ENCODE measurements at places on chromosomes 6 and 20. TPM values are rescaled to one million over a fixed set of nuclear protein-coding genes. Genes with fewer than 3 reads are reported as not detected.
A peak's percentile ranks its signal among the peaks of the same experiment; 100 is the strongest.

TRAPPC3L gene
- not detected for total RNA-seq

FBXL4 gene
- total RNA-seq, result 27.0 TPM

DNA sequence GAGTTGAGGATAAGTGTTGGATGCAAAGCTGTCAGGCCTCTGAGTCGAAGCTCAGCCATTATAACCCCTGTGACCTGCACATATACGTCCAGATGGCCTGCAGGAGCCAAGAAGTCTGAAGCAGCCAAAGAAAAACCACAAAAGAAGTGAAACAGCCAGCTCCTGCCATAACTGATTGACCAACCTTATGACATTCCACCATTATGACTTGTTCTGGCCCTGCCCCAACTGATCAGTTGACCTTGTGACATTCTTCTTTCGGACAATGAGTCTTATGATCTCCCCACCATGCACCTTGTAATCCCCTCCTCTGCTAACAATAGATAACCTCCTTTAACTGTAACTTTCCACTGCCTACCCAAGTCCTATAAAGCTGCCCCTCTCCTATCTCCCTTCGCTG is 133.7 kb upstream of the AGPAT4 start:
- no peaks in the 10 kb centered on the region for H3K27me3 ChIP-seq
- H3K4me1 ChIP-seq, result peaks cover 23% of the 10 kb centered on the region
- H3K36me3 ChIP-seq, result no peaks in the 10 kb centered on the region
- no peak for DNase-seq
- peak overlapping the region; percentile 24 for H3K27ac ChIP-seq
- no peak overlapping the region for H3K4me3 ChIP-seq

- H3K4me3 ChIP-seq, result no peak overlapping the region
- peaks cover 4% of the 10 kb centered on the region for H3K36me3 ChIP-seq
- DNase-seq, result no peak
- H3K27ac ChIP-seq, result no peak overlapping the region
Observed at GRCh38 chr20:35731862-35732643, 10.0 kb downstream of the RBM39 start.

- no peaks in the 10 kb centered on the region for H3K4me1 ChIP-seq
- H3K4me3 ChIP-seq, result no peak overlapping the region
- DNase-seq, result no peak
Observed at GRCh38 chr6:32936239-32937152, 4.3 kb downstream of the HLA-DMB start.

NKX2-4 gene
- not detected for total RNA-seq

DNA sequence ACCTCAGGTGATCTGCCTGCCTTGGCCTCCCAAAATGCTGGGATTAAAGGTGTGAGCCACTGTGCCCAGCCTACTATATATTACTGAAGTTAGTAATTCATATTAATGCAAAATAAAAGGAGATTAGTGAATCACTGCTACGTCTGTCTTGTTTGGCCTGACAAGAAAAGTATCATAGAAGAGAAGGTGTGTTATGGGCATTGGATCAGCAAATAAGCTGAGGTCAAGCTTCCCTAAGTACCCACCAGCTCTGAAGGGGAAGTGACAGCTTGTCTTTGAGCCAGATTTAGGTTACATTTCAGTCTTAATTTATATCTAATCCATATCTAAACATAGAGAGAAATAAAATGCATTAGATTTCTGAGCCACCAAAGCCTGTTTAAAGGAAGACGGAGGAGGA is 7.1 kb downstream of the SGK1 start:
- H3K36me3 ChIP-seq, result no peaks in the 10 kb centered on the region
- no peaks in the 10 kb centered on the region for H3K4me1 ChIP-seq
- H3K27me3 ChIP-seq, result no peaks in the 10 kb centered on the region
- H3K27ac ChIP-seq, result no peak overlapping the region
- no peak for DNase-seq
- H3K4me3 ChIP-seq, result no peak overlapping the region

GNAS-AS1 gene
- total RNA-seq, result not detected

DNA sequence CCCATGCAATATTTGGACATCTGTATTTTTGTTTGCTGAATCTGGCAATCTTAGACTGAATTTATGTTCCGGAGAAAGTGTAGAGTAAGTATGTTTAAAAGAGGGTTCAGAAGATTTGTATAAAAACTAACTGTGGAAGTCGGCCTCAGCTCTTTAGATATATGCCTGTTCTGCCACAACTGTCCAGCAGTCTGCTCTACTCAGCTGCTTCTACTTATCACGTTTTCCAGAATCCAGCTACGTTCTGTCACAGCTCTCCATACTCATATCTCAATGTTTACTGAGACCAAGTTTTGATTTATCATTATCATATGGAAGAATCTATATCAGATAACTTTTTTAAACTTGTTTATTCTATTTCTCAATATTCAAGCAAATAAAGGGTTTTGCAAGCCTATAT is 721.3 kb downstream of the EYS start:
- no peaks in the 10 kb centered on the region for H3K4me1 ChIP-seq
- no peak overlapping the region for H3K27ac ChIP-seq
- no peaks in the 10 kb centered on the region for H3K27me3 ChIP-seq
- no peak for DNase-seq
- H3K4me3 ChIP-seq, result no peak overlapping the region

MEP1A gene
- not detected for total RNA-seq

- no peaks in the 10 kb centered on the region for H3K27me3 ChIP-seq
- H3K4me1 ChIP-seq, result no peaks in the 10 kb centered on the region
- no peak overlapping the region for H3K27ac ChIP-seq
- no peak overlapping the region for H3K4me3 ChIP-seq
- no peak for DNase-seq
Observed at GRCh38 chr20:48124181-48124782, 339.0 kb upstream of the SULF2 start.

DNA sequence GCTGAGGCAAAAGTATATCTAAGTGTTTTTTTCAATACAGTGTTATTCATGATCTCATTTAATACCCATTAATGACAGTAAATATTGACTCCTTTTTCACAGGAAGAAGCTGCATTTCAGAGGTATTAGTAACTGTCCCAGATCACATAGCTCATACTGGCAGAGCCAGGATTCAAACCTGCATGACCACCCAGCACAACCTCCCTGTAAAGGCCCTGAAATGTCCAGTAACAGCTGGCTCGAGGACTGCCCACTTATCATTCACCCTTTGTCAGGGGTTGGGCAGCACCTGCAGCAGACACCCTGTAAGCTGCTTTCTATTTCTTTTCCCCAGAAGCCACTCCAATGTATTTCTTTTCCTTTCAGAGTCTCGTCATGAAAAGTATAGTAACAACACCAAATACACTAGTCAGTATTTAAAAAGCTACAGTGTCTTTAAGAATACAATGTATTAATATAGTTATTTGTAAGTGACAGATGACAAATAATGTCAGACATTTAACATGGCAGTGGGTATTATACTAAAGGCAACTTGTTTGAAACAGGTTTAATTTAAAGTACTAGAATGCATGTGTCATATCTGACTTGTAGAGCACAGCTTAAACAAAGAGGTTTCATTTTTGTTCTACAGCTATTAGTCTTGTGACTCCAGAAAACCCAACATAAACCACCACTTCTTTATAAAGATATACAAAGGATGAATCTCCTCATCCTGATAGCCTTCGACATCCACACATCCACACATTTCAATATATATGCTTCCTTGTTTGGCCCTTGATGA is 841.6 kb upstream of the GJE1 start:
- H3K27me3 ChIP-seq, result no peaks in the 10 kb centered on the region
- no peak overlapping the region for H3K27ac ChIP-seq
- H3K4me1 ChIP-seq, result no peaks in the 10 kb centered on the region
- DNase-seq, result no peak
- no peak overlapping the region for H3K4me3 ChIP-seq

- no peak overlapping the region for H3K4me3 ChIP-seq
- no peaks in the 10 kb centered on the region for H3K27me3 ChIP-seq
Observed at GRCh38 chr6:133749427-133749826, 139.5 kb upstream of the TCF21 start.

GRCh38 chr20:23095499-23095898 is 9.4 kb upstream of the CD93 start:
- no peaks in the 10 kb centered on the region for H3K27me3 ChIP-seq
- no peak overlapping the region for H3K27ac ChIP-seq
- peaks cover 23% of the 10 kb centered on the region for H3K4me1 ChIP-seq
- no peaks in the 10 kb centered on the region for H3K36me3 ChIP-seq

DNA sequence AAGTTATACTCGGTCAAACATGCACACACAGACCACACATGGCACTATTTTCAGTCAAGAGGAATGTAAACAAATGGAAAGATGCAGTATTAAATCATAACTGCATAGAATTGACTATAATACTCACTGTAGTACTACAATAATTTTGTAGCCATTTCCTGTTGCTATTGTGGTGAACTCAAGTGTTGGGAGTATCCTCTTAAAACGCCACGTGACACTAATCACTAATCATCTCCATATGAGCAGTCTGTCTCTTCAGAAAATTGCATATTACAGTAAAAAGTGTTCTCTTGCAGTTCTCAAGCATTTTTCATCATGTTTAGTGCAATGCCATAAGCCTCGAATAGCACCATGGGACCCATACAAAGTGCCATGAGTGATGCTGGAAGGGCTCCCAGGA is 258.7 kb upstream of the ID4 start:
- H3K4me3 ChIP-seq, result no peak overlapping the region
- no peak for DNase-seq
- H3K36me3 ChIP-seq, result no peaks in the 10 kb centered on the region

DNA sequence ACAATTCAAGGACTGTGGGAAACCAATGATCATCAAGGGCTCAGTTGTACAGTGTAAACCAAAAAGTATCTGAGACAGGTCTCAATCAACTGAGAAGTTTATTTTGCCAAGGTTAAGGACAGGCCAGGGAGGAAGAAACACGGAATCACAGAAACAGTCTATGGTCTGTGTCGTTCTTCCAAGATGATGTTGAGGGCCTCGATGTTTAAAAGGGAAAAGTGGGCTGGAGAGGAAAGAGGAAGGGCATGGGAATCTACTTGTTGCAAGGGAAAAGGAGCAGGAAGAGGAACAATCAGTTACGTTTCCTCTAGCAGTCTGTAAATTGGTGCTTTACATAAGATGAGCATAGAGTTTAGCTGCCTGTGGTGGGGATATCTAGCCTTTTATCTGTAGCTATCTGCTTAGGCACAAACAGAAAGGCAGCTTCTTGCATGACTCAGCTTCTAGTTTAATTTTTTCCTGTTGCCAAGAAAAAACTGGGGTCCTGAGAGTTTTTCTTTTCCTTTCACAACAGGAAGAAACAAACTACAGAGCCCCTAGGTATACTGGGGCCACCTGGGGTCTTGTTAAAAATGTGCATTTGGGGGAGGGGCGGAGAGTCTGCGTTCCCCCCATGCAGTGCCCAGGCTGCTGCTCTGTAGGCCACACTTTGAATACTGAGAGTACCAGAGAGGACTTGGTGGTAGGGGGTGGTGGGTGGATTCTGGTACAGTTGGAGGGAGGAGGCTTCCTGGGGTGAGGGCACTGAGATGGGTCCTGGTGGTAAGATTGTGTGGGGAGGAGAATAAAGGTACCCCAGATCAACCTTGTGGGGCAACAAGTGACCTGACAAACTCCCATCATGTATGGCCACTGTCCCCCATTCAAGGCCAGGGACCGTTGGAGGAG is 35.3 kb upstream of the EZR start:
- no peak overlapping the region for H3K4me3 ChIP-seq
- H3K36me3 ChIP-seq, result no peaks in the 10 kb centered on the region
- DNase-seq, result no peak
- no peaks in the 10 kb centered on the region for H3K4me1 ChIP-seq

GRCh38 chr6:159880412-159880975 is 10.3 kb upstream of the MAS1 start:
- H3K4me3 ChIP-seq, result no peak overlapping the region
- H3K4me1 ChIP-seq, result peaks cover 9% of the 10 kb centered on the region
- H3K27me3 ChIP-seq, result no peaks in the 10 kb centered on the region
- no peak for DNase-seq
- H3K27ac ChIP-seq, result no peak overlapping the region

DNA sequence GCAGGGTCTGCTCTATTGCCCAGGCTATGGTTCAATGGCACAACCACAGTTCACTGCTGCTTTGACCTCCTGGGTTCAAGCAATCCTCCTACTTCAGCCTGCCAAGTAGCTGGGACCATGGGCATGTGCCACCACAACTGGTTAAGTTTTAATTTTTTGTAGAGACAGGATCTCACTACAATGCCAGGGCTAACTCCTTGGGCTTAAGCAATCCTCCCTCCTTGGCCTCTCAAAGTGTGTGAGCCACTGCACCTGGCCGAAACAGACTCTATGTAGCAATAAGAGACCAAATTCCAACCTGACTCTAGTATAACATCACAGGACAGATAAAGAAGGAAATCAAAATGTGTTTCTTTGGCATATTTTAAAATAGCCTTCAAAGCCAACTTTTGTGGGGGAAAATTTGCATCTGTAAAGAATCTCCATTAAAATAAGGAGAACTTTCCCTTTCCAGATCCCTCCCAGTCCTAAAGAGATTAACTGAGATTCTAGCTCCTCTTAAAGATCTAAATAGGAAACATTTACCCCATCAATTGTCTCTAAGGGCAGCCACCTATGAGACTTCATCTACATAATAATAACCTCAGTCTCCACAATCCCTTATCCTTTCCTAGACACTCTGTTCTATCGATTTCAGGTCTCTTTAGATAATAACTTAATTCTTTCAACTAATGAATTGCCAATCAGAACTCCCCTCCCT is 94.7 kb upstream of the PLCB4 start:
- DNase-seq, result no peak
- H3K4me3 ChIP-seq, result no peak overlapping the region
- H3K27ac ChIP-seq, result no peak overlapping the region

PDSS2 gene
- total RNA-seq, result 6.6 TPM

GJA10 gene
- total RNA-seq, result not detected

DNA sequence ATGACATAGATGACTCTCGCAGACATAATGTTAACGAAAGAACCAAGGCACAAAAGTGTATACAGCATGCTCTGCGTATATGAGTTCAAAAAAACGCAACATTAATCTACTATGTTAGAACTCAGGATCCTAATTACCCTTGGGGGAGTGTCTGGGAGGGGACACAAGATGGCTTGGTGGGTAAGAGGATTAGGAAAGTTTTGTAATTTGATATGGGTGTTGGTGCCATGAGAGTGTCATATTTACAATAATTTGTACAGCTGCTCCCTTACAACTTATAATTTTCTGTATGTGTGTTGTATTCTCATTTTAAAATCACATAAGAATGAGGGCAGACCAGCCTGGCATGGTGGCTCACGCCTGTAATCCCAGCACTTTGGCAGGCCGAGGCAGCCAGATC is 38.6 kb downstream of the TFEB start:
- no peak for DNase-seq
- H3K27me3 ChIP-seq, result no peaks in the 10 kb centered on the region
- H3K4me1 ChIP-seq, result peaks cover 73% of the 10 kb centered on the region
- H3K27ac ChIP-seq, result peak overlapping the region; percentile 27

PRDM13 gene
- not detected for total RNA-seq

- H3K27me3 ChIP-seq, result no peaks in the 10 kb centered on the region
- DNase-seq, result no peak
- H3K27ac ChIP-seq, result no peak overlapping the region
- no peak overlapping the region for H3K4me3 ChIP-seq
- H3K4me1 ChIP-seq, result no peaks in the 10 kb centered on the region
Observed at GRCh38 chr6:119587537-119587936, 238.0 kb upstream of the MAN1A1 start.

ABHD16B gene
- total RNA-seq, result not detected
